ENCODE measurements at places on chromosomes 16 and 17.
A peak's percentile ranks its signal among the peaks of the same experiment; 100 is the strongest.

DNA sequence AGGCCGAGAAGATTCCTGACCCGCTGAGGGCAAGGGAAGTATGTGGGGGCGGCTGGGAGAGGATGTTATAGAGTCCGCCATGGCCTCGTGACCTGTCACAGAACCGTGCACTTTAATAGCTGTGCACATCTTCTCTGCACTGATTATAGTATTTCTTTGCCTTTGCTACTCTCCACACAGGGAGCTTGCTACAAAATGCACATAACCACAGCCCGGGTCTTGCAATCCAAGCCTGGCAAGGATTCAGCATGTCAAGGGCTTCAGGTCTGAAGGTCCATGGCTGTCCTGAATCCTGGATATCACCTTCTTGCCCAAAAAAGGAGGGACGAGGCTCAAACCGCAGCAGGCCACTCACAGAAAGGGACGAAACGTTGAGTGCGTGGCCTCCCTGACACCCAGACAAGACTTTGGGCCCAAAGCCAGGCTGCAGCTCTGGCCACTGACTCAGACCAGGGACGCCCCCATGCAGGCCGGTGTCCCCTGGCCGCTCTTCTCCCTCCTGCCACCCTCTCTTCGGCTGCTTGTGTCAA lies 43.7 kb downstream of the USP22 start:
- no peak for DNase-seq

GRCh38 chr16:2520097-2520783 lies at the start of gene AMDHD2:
AMDHD2 (plus strand) TSS chr16:2520371; CDS start chr16:2520459, 88 bp downstream.
- DNase-seq: peak; percentile 64

- DNase-seq: no peak
Measured at GRCh38 chr17:28402224-28402630, 3.8 kb downstream of the SLC46A1 start.

DNA sequence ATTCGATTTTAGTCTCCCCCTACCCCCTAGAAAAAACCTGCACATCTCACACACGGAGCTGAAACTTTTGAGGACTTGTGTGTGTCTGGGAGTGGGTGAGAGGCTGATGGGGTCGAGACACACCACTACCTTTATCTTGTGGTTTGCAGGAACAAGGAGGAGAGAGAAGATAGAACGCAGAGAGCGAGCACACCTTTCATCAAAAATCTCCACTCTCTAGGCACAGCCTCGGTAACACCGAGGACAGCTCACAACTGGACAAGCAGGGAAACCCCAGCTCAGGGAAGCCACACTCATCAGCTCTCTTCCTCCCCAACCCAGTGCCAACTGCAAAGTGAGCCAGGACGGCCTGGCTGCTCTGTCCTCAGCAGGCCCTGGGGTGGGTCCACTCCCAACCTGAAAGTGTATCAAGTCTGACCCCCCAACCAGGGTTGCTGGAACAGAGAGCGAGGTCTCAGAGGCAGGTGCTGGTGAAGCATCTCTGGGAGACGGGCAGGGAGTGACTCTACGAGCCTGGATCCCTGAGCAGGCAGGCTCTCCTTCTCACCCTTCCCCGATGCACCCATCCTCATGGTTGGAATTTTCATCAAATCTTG lies 5.2 kb upstream of the GHDC start:
- no peak for DNase-seq

GRCh38 chr17:49440581-49440980 lies 25.9 kb upstream of the PHB1 start:
- DNase-seq: no peak

GRCh38 chr17:59619298-59620063 lies at the start of gene CLTC:
CLTC (plus strand) TSS chr17:59619895; CDS start chr17:59620132, 237 bp downstream.
- peak; percentile 97 for DNase-seq

- no peak for DNase-seq
Measured at GRCh38 chr16:82963653-82964052, 336.9 kb downstream of the CDH13 start.

GRCh38 chr16:27097800-27098230 lies 31.1 kb downstream of the C16orf82 start:
- no peak for DNase-seq

DNA sequence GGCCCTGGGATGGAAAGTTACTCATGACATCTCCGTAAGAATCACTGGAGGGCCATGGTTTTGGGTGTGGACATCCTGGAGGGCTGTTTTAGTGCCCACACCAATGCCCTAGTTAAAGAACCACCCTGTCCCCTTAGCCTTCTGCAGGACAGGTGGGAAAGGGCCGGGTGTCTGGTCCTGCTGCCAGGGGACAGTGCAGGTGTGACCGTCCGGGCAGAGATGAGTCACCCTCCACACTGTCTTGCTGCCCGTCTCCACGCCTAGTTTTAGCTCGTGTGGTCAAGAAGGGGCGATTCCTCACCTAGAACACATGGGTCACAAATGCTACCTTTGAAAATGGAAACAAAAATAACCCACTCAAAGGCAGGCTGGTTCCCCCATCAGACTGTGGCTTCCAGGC lies 17.0 kb downstream of the CEP295NL start:
- DNase-seq: no peak

DNA sequence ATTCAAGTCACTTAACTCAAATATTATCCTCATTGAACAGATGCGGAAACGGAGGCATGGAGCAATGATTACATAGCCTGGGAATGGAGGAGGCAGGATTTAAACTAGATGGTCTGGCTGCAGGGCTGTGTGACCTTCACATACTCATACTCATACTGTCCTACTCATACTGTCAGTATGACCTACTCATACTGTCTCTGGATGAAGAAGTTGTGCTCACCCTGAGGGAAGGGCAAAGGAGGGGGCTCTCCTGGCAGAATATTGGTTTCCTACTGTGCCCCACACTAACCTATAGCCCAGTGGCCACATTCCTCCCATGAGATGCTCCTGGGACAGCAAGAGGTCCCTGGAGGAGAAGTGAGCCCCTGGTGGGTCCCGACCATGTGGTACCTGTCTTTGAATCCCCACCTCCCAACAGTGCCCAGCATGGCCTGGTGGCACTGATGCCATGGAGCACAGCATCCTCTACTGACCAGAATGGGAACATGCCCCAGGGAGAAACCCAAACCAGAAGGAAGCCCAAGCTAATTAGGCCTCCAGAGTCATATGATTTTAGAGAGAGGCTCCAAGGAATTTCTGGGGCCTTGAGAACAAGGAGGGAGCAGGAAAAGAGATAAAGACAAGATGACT lies 197.3 kb upstream of the SDK2 start:
- DNase-seq: no peak

GRCh38 chr17:10305398-10305797 lies 67.4 kb downstream of the MYH13 start:
- no peak for DNase-seq

GRCh38 chr17:82965371-82965770 lies 114.0 kb upstream of the METRNL start:
- DNase-seq: no peak

DNA sequence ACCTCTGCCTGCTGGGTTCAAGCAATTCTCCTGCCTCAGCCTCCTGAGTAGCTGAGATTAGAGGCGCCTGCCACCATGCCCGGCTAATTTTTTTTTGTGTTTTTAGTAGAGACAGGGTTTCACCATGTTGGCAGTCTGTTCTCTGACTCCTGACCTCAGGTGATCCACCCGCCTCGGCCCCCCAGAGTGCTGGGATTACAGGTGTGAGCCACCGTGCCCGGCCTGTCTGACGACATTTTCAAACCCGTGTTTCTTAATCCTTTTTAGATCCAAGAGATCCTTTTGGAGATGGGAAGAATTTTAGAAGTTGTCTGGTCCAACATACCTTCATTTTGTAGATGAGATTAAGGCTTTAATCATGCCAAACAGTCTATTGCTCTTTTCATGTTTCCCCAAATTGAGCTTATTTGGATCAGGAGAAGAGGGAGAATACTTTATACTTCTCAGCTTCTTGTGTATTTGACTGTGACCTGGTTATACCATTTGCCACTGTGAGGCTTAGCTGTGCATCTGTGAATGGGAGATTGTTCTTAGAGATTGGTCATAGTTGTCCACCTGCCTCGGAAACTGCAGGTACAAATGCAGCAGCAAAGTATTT lies 25.8 kb downstream of the USP10 start:
- DNase-seq: no peak

GRCh38 chr16:78543023-78543422 lies 443.6 kb downstream of the WWOX start:
- no peak for DNase-seq

DNA sequence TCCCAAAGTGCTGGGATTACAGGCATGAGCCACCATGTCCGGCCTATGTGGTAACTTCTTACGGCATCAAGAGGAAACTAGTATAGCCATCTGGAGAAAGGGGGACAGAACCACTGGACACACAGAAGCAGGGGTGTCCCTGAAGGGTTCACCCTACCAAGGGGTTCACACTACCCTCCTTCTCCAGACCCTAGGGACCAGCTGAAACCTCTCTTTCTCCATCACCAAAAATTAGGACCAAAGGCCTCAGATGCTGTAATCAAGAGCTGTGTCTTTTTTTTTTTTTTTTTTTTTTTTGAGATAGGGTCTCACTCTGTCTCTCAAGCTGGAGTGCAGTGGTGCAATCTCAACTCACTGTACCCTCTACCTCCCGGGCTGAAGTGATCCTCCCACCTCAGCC lies 33.2 kb downstream of the ZFHX3 start:
- no peak for DNase-seq

DNA sequence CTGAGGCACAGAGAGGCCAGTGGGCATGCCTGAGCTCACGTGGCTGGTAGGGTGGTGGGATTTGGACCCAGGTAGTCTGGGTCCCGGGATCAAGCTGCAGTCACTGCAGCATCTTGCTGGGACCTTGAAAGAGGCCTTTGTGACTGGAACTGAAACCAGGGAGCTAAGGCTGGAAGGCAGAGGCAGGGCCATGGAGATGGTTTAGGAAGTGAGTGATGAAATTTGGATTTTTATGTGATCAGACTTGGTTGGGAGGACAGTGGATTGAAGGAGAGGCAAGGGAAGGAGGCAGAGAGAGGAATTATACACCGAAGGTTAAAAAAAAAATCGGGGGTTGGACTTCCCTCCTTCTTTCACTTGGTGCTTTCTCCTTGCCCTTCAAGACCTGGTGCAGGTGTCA lies 255.4 kb upstream of the CACNG5 start:
- DNase-seq: no peak

DNA sequence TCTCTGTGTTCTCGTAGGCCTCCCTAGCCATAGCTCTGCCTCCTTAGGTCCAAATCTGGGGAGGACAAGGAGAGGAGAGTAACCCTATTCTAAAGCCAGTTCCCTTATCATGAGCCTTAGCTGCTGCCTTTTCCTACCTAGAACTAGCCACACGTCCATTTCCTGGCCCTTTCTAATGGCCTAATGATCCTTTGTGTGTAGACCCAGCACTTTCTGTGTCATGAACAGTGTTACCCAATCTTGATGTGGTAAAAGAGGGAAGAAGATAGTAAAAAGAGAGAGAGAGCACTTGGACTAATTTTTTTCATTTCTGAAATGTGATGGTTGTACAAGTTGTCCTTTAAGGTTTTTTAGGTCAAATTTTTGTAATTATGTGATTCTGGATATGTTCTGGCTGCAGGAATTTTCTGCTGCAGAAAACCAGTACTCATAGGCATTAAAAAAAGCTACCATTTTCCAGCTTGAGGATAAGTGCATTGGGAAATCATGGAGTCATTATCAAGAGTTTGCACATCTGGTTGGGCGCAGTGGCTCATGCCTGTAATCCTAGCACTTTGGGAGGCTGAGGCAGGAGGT lies 18.2 kb downstream of the CASC3 start:
- no peak for DNase-seq

DNA sequence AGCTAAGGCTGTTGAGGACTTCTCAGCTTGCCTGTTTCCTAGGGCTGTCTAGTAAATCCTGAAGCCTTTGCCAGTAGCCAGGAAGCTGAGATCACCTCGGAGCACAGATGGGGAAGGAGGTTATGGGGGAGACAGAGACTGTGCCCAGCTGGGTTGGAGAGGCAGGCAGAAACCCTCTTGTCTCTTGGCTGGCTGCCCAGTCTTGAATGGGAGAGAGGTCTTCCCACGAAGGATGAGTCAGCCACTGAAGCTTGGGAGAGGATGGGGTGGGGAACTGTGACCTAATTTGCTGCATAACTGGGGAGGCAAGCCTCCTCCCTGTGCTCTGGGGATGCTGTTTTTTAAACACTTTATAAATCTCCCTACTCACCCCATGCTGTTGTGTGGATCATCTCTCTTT lies 69.8 kb downstream of the SHISA9 start:
- DNase-seq: peak; percentile 29

GRCh38 chr17:77478281-77478680 lies 337.5 kb downstream of the SEC14L1 start:
- no peak for DNase-seq

GRCh38 chr17:17128476-17129075 lies 77.6 kb downstream of the PLD6 start:
- no peak for DNase-seq

- DNase-seq: no peak
Measured at GRCh38 chr16:50036426-50036825, 11.4 kb downstream of the CNEP1R1 start.

DNA sequence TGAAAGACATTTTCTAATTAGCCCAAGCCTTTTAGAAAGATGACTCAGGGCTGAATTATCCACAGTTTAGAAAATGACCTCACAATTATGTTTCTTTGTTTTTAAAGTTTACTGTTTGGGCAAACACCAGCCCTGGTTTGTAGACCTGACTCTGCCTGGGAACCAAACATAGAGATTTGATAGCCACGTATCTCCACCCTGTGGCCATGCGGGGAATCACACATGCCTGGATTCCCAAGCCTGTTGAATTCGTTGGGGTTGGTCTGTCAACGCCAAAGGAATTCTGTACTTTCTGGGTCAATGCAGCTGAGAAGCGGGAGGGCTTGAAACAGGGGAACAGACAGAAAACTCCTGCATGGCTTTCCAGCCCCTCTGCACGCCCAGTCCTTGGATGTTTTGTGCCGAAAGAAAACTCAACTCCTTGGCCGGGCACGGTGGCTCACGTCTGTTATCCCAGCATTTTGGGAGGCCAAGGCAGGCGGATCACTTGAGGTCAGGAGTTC lies 26.9 kb downstream of the CD300A start:
- peak; percentile 50 for DNase-seq

GRCh38 chr17:47301831-47302230 lies 21.9 kb upstream of the EFCAB13 start:
- no peak for DNase-seq

GRCh38 chr16:54418903-54419302 lies 132.3 kb upstream of the IRX3 start:
- no peak for DNase-seq

GRCh38 chr17:56774650-56775049 lies 59.1 kb downstream of the C17orf67 start:
- DNase-seq: no peak

DNA sequence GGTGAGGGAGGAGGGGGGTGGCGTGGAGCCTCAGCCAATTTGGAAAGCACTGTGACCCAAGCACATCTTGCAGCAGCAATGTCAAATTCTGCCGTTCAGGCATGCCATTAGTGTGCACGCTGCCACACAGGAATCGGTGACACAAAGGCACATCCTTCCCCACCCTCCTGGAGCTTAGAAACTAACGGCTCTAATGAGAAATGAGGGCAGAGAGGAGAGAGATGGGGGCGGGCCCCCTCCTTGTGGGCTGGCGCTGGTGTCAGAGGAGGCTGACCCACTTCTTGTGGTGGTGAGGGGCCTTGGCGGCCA lies 94.8 kb downstream of the RTN4RL1 start:
- DNase-seq: no peak

DNA sequence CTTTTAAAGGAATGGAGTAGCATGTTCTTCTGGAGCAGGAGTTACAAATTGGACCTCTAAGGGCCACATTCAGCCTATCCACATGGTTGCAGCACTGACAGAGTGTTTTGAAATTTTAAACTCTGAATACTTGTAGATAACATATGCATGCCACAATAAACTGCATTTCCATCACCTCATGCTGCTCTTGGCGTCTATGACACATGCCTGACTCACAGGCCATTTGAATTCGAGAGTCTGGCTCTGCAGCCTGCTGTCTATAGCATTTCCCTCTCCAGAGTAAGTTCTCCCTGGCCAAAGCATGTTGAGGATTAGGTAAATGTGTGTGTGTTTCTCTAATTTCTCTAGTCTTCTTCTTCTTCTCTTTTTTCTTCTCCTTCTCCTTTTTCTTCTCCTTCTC lies 28.7 kb upstream of the MYOCD start:
- no peak for DNase-seq

All from amygdala (tissue), 56 donors.